ENCODE measurements at places on chromosomes 1 and 21.

- DNase-seq = no peak
Observed at GRCh38 chr1:89832496-89833127, 11.8 kb downstream of the LRRC8D start.

GRCh38 chr1:213884942-213885341, 102.8 kb upstream of the PROX1 start:
- no peak for DNase-seq

- DNase-seq = no peak
Observed at GRCh38 chr21:35138665-35139381, 89.7 kb upstream of the RUNX1 start.

GRCh38 chr1:159940006-159940620, 5.3 kb downstream of the IGSF9 start:
- no peak for DNase-seq

DNA sequence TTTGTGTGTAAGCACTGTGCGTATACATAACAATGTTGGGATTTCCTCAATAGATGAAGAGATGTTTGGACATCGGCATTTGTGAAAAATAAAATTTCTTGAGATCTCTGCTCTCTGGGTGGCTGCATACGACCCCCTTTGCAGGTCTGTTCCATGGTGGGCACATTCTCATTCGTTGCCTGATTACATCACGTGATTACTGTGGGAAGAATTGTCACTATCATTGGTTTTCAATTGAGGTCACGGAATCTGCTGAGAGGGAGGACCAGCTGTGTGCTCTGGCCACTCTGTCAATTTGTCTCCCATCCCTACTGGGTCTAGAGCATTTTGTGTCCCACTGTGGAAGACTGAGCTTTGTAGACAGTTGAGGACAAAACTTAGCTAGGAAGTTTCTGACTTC, 81.8 kb downstream of the DISC1 start:
- no peak for DNase-seq

- DNase-seq = no peak
Observed at GRCh38 chr1:10607228-10607627, 132.5 kb downstream of the PEX14 start.

GRCh38 chr1:173914366-173914871, 2.7 kb downstream of the SERPINC1 start:
- DNase-seq = peak; percentile 33

GRCh38 chr1:150970808-150971582, 3.6 kb downstream of the CERS2 start:
- no peak for DNase-seq

- no peak for DNase-seq
Observed at GRCh38 chr1:109874445-109874844, 36.2 kb upstream of the CSF1 start.

DNA sequence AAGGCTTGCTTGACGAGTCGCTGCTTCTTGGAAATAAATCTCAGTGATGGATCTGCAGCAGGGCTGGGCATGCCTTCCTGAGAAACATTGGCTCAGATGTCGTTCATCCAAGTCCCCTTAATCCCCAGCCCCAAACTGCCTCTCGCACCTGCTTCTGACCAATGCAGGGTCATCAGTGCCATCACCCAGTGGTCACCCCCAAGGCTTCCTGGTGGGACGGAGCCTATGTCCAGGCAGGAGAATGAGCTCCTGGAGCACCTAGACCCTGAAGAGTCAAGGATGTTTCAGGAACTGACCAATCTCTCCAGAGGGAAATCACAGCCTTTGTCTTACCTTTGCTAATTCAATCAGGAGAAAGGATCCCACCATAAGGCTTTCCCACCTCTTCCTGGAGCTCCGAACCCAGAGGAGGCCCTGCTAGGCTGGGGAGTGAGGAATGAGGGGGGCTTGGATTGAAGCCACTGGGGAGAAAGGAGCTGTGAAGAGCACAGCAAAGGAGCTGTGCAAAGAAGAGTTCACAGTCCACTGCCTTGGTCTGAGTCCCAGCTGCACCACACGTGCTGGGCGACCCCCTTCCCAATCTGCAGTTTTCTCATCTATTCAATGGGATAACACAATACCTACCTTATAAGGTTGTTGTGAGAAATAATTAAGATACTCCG, 416.1 kb downstream of the NPHP4 start:
- DNase-seq = no peak

GRCh38 chr21:30148906-30149305, 17.7 kb downstream of the CLDN17 start:
- DNase-seq = no peak

GRCh38 chr1:65596768-65597167, 176.3 kb downstream of the LEPR start:
- no peak for DNase-seq

GRCh38 chr1:31814631-31815306, 1.1 kb downstream of the SPOCD1 start:
- no peak for DNase-seq

GRCh38 chr1:98498651-98499050, 162.9 kb upstream of the SNX7 start:
- DNase-seq = no peak

- no peak for DNase-seq
Observed at GRCh38 chr1:68232289-68233148, at the start of gene WLS. Gene WLS, minus strand, starts transcription at chr1:68232523. Its CDS starts 224 bp downstream, at chr1:68232299.

DNA sequence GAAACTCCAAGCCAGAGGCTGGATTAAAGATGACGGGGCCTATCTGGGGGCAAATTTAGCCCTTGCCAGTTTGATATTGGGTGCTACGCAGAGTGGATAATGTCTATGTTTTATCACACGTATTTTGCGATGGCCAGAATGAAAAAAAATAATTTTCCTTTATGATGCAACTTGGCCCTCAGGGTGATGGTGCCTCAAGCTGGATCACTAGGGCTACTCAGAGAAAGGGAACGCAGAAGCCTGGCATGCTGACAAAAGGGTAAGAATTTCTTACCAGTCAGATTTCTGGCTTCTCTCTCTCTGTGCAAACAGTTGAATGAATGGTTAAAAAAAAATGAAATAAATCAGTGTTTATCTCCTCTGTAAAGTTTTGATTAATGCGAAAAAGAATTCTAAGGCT, 32.6 kb upstream of the NEK2 start:
- no peak for DNase-seq

GRCh38 chr1:203558064-203558760, 64.3 kb downstream of the OPTC start:
- DNase-seq = no peak

- no peak for DNase-seq
Observed at GRCh38 chr1:67700220-67700619, 15.2 kb downstream of the GADD45A start.

DNA sequence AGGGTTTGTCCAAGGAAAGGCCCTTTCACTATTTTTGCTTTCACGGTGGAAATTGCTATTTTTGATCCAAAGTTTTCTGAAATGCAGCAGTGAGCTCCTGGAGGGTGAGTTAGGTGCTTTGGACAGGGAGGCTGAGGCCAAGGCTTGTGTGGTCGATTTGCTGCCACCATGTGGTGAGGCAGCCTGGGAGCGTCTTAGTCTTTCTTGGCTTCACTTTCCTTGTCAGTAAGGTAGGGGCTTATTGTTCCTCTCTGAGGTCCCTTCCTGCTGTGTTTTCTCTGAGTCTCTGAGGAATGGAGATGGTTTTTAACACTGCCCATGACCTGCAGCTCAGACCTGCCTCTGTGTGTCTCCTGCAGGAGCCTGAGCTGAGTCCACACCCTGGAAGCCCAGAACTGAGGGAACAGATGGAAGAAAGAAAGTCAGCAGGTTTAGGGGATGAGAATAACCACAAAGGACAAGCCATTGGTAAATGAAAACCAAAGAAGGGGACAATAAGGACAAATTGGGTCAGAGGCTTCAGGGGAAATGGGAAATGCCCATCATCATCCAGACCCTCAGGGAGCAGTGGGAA, 20.1 kb upstream of the S100A10 start:
- DNase-seq = no peak

GRCh38 chr1:46900401-46900800, 40.9 kb downstream of the CYP4A11 start:
- DNase-seq = no peak

- no peak for DNase-seq
Observed at GRCh38 chr1:214565310-214565709, 13.9 kb upstream of the PTPN14 start.

DNA sequence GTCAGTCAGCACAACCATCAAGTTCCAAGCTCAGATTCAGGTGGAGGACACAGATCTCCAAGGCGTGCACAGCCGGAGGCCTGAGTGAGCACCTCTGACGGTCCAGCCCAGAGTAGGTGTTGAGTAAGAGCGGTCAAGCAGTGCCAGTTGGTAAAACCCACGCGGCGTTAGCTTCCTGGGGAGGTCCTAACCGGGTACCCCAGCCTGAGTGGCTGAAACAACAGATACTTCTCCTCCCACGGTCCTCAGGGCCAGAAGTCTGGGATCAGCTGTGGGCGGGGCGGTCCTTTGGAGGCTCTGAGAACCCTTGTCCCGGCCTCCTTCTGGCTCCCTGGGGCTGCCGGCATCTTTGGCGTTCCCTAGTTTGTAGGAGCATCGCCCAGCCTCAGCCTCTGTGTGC, 94.4 kb downstream of the PRDM16 start:
- DNase-seq = no peak

GRCh38 chr1:232138044-232138443, 491.9 kb downstream of the SIPA1L2 start:
- DNase-seq = no peak

DNA sequence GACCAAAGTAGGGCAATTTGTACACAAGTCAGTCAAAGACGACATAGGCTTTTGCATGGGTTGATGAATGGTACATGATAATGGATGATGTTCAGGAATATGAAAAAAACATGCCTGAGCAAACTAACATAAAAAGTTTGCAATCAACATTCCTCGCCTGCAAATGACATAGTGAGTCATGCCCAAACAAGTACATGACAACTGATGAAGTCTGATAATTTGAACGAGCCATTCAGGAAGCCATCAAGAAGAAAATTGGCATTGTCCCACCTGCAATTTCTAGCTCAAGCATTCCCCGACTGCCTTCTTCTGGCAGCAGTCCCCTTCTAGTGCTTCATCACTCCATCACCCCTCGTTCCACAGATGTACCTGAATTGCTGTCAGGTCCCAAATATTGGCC, 118.4 kb upstream of the NR5A2 start:
- DNase-seq = no peak

DNA sequence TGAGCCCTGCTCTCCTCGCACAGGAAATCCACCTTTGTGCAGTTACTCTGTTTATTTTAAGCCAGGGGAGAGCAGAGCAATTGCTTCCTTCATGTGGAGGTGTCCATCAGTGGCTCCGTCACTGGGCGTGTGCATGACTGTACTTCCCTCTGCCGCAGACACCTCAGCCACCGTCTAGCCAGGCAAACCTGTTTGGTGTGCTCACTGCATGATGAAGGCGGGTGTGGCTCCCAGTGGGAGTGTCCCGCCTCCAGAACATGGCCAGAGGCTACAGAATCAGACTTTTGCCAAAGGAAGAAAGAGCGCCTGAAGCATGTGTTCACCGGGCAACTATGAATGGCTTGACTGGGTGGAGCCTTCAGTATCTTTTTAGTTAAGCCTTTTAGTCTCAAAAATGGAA, 26.1 kb upstream of the LAMC2 start:
- DNase-seq = no peak

GRCh38 chr1:199736646-199737045, 290.9 kb upstream of the NR5A2 start:
- no peak for DNase-seq

DNA sequence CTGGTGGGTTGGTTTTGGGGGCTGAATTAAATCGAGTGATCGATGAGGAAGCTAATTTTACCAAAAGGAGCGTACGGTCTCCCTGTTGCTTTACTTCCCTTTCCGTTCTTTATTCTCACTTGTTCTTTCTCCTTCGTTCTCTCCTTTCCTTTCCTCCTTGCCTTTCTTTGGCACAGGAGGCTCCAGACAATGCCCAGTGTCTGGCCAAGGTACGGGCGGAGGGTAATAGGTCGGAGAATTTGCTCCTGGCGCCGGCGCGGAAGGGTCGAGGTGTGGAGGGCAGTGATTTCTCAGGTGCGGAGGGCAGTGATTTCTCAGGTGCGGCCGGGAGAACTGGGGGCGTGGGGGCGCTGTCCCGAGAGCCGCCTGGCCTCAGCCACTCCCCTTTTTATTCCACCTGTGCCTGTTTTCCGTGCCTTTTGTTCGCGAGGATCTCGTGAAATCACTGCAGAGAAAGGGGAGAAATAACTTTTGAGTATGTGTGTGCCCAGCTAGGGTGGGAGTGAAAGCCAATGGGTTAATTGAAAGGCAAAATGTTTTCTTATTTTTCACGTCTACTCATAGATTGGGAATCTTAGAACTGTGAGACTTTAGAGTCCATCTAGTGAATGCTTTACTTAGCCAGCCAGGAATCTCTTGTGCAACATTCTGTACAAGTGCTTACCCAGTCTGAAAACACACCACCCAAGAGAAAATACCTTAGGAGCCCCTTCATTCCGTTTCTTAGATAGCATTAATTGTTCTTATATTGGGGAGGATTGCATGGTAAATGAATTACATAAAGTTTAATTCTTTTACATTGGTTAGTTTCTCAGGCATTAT, 1.3 kb downstream of the FNBP1L start:
- DNase-seq = no peak

DNA sequence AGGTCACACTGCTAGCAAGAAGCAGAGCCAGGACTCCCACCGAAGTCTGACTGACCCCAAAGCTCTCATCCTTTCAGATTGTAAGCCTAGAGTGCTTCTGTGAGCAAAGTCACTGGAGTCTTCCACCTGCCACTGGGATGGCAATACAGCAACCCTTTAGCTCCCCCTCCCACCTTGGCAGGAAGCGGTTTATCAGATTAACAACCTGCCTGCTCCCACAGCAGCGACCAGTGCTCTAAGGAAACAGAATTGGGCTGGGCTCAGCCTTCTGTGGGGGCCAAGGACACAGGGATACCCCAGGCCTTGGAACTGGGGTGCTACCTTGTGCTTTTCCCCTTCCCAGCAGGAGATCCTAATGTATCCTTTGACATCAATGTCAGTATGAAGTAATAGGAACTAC, 76.0 kb downstream of the GFI1 start:
- no peak for DNase-seq

GRCh38 chr1:86776108-86776507, 71.7 kb downstream of the SH3GLB1 start:
- no peak for DNase-seq

DNA sequence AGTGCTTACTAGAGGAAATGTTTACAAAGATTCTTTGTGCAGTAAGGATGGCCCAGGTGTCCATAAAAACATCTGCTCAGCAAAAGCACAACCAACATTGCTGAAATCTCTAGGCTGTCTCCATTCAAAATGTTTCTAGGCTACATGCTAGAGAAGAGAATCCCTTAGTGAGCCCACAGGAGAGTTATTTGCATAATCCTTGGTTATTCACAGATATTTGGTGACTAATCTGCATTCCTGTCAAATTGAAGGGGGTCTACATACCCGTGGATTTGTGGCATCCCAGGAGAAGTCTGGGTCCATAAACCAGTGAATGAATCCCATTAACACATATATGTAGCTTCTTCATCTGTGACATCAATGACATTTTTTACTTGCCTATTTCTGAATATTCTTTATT, 261.3 kb upstream of the ESRRG start:
- DNase-seq = no peak

- DNase-seq = no peak
Observed at GRCh38 chr1:44568128-44568900, 106.0 kb downstream of the TMEM53 start.

- DNase-seq = no peak
Observed at GRCh38 chr1:1781526-1781903, 3.2 kb upstream of the NADK start.

GRCh38 chr1:29856340-29857114, 620.2 kb downstream of the PTPRU start:
- no peak for DNase-seq

GRCh38 chr1:237879195-237879594, 11.5 kb downstream of the ZP4 start:
- no peak for DNase-seq

GRCh38 chr1:54547601-54548388, at the start of gene ACOT11:
Gene ACOT11, plus strand, starts transcription at chr1:54548228. Its CDS starts 82 bp downstream, at chr1:54548310.
- DNase-seq = peak; percentile 62

- DNase-seq = no peak
Observed at GRCh38 chr1:24992761-24993211, 62.7 kb upstream of the RUNX3 start.

All from CMK (cell line).